ENCODE measurements at places on chromosomes 7 and 10.

GRCh38 chr7:117807676-117808075, 65.6 kb downstream of the CTTNBP2 start:
- no peak for DNase-seq

DNA sequence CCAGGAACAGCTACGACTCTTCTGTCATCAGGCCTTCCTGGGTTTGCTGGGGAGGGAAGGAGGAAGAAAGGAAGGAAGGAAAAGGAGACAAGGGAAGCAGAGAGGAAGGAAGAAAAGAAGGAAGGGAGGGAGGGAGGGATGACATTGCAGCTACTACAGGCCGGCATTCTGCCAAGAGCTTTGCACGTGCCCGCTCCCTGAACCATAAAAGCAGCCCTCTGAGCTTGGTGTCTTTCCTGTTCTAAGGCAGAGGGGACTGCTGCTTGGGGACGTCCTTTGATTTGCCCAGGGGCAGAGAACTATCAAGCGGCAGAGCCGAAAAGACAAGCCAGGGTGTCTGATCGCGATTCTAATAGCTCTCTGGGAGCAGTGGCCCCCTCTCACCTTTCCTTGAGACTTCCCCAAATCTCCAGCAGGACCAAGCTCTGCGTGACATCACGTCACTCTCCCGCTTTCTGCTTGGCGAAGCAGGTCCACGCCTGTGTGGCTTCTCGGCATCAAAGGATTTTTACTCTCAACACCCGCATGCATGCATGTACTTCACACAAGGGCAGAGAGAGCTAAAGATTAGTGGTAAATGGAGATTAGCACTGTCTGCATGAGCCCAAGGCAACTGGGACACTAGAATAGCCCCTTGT, 167.8 kb upstream of the AUTS2 start:
- no peak for DNase-seq

GRCh38 chr7:31775556-31775955, 88.5 kb downstream of the PPP1R17 start:
- DNase-seq = no peak

GRCh38 chr10:7817984-7818294, 366 bp upstream of the TAF3 start:
- DNase-seq = no peak

- DNase-seq = no peak
Observed at GRCh38 chr7:30674876-30675275, 7.4 kb downstream of the CRHR2 start.

- no peak for DNase-seq
Observed at GRCh38 chr7:30173058-30173897, 38.5 kb downstream of the MTURN start.

GRCh38 chr10:76583711-76584161, 1053.9 kb downstream of the KCNMA1 start:
- DNase-seq = no peak

- no peak for DNase-seq
Observed at GRCh38 chr10:84659497-84660439, 331.4 kb downstream of the CCSER2 start.

GRCh38 chr10:51176976-51177695, 102.8 kb downstream of the PRKG1 start:
- no peak for DNase-seq

- DNase-seq = no peak
Observed at GRCh38 chr7:108448584-108449505, 7.4 kb downstream of the NRCAM start.

GRCh38 chr7:96527133-96527827, 182.4 kb downstream of the SEM1 start:
- no peak for DNase-seq

- no peak for DNase-seq
Observed at GRCh38 chr7:151334628-151335027, 7.0 kb upstream of the NUB1 start.

DNA sequence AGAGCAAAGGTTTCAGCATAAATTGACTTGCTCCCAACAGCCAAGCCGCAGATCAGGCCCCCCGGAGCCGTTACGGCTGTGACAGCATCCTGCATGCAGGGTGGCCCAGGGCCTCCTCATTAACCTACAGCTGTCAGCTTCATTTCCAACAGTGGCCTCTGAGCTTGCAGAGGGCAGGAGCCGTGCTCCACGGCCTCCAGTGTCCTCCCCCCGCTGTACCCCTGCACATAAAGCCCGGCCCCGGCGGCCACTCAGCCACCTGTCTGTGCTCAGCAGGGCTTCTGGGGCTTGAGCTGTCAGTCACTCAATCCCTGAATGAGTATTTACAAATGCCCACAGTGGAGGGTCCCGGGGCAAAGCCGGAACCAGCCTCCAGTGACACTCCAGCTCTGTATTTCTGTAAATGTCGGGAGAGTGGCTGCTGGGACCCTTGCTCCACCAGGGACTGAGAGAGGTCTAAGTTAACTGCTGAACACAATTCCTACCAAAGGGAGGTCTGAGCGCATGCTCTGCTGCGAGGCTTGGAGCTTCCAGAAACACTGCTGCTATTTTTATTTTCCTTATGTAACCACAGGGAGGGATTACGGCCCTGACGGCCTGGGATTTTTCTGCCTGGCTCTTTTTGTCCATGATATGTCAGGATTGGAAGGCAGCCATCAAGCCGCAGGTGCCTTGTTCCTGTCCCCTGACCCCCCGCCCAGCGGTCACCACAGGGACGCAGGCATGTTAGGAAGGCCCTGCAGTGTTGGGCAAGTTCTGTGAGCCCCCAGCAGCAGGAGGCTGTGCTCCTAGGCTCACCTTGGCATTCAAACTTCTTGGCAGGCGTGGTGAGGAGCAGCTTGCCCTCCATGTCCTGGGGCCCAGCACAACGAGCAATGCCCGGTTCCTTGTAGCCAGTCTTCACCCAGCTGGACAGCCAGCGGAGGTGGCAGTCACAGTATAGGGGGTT, 165.0 kb downstream of the SLIT1 start:
- no peak for DNase-seq

DNA sequence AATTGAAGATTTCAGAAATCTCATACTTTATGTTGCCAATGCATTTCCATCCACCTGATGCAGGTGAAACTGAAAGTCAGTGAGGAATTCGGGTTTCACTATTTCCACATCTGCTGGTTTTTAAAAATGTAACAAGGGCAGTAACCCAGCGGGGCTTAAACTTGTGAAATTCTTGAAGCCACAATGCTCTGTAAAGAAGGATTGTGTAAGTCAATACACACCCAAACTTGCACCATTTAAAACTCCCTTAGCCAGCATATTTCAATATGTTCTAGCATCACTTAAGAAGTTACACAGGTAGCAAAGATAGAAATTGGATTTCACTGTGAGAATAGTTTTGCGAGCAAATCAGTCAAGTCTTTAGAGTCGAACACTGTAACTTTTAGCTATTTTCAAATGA, 386.1 kb downstream of the PLXDC2 start:
- DNase-seq = no peak

GRCh38 chr10:12608761-12609160, 259.4 kb downstream of the CAMK1D start:
- DNase-seq = no peak

GRCh38 chr7:33511778-33512177, 382.4 kb downstream of the BBS9 start:
- DNase-seq = no peak

GRCh38 chr7:7790041-7790741, 71.8 kb upstream of the RPA3 start:
- no peak for DNase-seq

DNA sequence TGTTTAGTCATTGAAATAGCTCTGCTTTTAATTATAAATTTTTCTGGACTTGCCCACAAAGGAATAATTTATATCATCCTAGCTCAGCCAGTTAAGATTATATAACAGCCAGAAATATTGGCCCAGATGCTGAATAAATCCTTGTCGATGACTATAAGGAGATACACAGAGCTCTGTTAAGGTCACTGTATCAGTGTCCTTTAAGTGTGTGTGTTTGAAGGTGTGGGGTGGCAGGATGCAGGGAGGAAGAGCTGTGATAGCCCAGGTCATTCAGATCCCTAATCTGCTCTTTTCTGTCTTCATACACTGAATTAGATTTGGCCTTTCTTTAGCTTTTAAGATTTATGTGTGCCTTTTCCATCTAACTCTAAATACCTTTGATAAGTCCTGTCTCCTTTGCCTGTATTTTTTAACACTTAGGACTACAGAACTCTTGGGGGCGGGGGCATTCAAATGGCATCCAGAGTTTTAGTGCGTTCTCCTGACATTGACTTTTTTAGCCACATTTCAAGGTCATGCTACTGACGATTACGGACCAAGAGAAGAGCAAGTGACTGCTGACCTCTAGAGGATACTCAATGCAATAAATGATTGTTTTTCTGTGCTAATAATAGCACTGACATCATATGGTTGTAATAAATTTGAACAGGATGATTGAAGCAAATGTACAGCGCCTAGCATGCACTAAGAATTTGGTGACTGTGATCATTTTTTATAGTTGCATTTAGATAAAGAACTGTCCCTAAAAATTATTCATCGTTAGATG, 172.3 kb downstream of the CACNB2 start:
- DNase-seq = no peak

DNA sequence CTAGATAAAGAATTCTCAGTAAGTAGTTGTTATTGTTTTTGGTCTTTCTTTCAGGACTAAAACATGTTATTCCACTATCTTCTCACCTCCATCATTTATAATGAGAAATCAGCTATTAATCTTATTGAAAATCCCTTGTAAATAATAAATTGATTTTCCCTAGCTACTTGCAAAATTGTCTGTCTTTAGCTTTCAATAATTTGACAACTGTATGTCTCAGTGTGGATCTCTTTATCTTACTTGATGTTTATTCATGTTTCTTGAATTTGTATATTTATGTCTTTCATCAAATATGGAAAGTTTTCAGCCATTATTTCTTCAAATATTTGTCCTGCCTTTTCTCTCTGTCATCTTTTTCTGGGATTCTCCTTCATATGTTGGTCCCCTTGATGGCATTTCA, 117.1 kb upstream of the ANTXRL start:
- DNase-seq = no peak

DNA sequence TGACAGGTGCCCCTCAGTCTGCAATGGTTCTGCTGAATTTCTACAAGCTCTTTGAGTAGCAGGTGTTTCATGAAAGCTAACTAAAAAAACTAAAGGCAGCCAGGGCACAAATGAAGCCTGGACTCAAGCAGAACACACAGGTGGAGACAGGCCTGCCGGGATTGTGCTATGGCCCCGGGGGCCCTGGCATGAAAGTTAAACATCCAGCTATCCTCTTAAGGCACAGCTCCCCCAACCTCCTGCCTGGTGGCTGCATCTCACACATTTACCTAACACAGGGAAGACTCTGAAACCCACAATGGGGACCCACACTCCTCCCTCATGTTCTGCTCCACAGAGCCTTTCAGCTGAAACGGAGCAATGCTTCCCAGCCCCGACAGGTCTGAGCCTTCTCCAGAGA, 76.3 kb upstream of the CAMK2B start:
- no peak for DNase-seq

DNA sequence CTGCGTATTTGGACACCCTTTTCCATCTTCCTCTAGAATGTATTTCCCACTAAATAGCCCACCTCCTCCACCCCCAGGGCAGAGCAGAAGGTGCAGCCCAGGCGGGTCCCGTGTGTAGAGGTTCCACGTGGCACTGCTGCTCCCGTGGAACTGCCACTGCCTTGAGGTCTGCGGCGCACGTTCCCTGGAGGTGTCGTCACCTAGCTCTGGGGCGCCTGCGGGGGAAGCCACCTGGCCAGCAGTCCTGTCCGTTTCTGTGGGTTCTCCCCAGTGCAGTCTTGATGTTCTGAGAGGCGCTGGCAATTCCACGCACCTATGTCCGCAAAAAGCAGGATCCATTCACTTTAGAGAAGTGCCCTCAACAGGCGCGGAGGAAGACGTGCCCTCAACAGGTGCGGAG, 21.9 kb downstream of the BNIP3 start:
- no peak for DNase-seq

DNA sequence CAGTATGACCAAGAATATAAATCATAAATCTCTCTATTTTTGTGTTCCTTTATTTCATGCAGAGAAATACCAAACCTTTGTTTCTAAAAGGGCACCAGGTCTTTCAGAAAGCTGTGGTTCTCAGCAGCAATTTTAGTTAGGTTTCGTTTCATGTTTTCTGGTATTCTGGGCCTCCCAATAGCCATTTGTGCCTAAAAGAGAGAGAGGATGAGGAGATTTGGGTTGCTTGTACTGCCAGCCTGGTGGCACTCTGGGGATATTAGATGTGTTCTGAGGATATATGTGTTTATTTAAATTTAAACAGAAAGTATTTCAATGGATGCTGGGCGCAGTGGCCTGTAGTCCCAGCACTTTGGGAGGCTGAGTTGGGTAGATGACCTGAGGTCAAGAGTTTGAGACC, 471.7 kb downstream of the AUTS2 start:
- no peak for DNase-seq

DNA sequence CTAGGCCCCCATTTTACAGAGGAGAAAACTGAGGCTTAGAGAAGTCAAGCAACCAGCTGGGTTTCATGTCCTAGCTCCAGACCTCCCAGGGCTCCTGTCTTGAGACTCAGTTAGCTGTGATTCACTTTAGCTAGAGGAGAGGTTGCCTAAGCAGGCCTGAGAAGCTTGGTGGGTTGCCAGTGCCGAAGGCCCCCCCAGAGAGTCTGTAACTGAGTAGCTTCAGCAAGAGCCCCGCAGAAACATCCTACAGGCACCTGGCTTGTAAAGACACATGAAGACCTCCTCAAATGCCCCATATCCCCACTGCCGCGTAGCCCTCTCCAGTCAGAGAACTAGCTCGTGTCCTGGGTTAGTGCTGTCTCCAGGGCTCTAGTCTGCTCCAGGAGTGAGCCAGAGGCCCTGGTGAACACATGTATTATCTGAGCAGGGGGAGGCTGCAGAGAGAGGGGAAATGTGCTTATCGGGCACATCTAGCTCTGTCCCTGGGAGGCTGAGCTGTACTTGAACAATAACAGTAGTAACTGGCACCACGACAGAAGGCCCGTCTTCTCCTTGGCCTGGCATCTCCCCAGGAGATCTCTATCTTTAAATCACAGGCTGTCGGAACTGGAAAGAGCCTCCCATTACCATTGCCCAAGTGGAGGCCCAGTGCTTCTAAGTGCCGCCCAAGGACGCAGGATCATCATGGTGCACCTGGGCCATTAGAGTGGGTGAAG, 28.9 kb downstream of the UNC5B start:
- no peak for DNase-seq
